ENCODE measurements at places on chromosomes 5 and 9.

DNA sequence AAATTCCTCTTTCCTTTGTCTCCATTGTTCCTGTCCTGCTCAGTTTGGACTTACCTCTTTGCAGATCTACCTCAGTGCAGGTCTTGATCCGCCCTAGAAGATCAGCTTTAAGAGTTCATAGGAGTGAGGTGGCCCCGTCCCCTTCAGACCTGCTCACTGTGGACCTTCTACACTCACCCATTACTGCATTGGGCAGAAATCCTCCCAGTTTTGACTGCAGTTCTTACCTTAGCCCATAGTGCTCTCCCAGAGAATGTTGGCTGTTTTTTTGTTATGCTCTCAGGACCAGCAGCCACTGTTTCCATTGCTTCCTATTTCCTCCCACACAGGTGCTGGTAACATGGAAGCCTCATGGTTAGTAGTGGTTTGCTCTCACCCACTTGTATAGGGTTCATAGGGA, 63.3 kb downstream of the GALNT10 start:
- DNase-seq, result no peak

DNA sequence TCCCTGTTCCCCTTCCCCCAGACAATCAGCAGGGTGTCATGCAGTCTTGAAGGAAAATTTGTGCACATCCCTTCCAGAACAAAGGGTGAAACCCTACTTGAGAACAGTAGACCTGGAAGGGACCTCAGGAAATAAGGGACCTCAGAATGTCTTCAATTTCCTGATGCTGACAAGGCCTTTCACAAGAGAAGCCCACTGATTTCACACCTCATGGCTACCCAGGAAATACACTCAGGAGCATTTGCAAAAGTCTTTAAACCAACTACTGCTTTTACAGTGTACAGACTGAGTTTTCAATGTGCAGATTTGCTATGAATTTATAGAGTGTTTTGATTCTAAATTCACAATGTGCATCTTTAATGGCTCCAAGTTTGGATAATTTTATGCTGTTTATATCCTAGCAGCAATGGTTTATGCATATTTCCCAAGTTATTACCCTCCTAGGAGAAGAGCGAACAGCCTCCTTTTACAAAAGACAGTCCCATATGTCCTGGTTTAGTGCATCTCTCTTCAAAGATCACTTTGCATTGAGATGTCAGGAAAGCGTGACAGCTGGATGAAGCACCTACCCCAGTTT, 74.8 kb downstream of the GALNT10 start:
- no peak for DNase-seq

DNA sequence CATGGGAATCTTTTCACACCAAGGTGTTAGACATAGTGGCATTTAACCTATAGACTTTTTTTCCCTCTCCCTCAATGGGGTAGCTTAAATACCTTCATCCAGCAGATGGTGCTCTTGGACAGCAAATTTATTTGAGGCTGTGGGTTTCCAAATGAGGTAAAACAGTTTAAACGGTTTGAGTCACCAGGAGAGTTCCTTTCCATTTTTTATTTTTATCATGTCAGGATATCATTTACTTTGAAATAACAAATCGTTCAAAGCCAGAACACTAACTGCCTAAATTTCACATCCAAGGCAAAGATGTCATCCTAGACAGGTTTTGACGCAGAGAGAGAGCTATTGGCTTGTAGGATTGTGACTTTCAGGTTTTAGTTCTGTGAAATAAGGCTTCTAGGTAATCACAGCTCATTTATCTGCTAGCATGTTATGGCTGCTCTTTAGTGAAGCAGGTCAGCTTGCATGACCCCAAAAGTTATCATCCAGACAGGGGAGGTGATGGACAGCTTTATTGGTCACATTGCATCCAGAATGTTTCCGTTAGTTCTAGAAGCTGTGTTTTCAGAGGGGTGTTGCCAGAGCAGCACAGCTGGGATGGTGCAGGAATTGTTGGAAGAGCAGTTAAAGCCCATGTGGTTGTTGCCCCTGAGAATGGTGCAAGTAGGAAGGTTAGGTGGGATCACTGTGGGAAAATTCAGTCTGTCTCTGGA, 69.8 kb downstream of the KDM4C start:
- peak; percentile 33 for DNase-seq

DNA sequence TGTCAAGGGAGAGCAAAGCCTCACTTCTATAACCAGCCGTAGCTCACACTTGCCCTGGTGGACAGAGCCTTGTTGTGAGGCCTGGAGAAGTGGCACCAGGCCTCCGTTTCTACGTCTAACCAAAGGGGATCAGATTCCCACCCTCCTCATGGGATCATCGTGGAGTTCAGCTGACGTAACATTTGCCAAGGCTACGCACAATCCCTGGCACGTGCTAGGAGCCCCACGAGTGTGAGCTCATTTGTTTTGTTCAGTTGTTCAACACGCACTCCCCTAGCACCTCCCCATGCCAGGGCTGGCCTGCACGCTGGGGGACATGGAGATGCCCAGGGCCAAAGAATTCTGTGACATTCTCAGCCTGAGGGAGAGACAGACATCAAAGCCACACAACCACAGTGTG, 23.1 kb downstream of the ADGRD2 start:
- DNase-seq, result no peak

- no peak for DNase-seq
Measured at GRCh38 chr9:70490478-70490877, 76.0 kb upstream of the KLF9 start.

GRCh38 chr9:83419961-83420360, 118.2 kb downstream of the FRMD3 start:
- no peak for DNase-seq

GRCh38 chr9:108269371-108269770, 586.4 kb downstream of the ACTL7B start:
- DNase-seq, result no peak

All from AML-193 (cell line).